ENCODE measurements at places on chromosomes 3 and 15. TPM values are rescaled to one million over a fixed set of nuclear protein-coding genes. Genes with fewer than 3 reads are reported as not detected.

DNA sequence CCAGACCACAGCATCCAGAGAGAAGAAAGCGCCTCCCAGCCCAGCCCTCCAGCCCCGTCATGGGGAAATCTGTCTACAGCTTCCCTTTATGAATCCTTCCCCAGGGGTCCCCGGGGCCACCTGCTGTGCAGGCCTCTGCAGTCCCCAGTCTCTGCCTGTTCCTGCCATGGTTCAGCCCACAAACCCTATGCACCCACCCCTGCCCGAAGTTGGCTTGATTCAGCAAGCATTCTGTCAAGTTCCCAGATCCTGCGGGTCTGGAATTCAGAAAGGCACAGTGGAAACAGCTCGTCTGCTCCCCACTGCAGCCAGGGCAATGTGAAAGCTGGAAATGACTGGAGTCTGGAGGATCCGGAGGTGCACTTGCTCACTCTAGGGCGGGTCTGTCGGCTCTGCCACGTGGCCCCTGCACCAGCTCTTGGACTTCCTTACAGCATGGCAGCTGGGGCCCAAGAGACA, 2.9 kb upstream of the OCA2 start:
- no peak for DNase-seq

DNA sequence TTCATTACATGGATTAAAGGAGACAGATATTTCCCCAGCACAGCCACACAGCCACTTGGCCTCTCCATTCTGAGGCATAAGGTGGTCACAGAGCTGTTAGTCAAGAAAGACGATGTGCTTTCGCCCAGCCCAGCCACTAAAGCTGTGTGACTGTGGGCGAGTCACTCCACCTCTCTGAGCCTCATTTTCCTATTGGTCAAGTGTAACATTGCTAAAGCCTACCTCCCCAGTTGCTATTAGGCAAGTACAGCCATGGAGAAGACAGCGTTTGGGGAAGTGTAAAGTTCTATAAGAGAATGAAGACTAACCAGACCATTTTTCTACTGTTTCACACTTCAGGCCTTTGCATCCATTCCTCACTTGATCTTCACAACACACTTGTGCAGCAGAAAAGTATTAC, 24.1 kb downstream of the TMEM40 start:
- DNase-seq: no peak

DNA sequence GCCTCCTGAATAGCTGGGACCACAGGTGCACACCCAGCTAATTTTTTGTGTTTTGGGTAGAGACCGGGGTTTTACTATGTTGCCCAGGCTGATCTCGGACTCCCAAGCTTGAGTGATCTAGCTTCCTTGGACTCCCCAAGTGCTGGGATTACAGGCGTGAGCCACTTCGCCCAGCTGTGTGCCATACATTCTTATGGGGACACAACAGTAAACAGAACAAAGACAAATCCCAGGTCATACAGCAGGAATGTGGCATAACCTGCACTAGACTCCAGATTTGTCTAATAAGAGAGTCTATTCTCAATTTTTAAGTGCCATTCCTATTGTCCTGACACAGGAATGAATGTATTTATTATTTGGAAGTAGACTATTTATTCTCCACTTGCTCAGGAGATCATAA, 17.6 kb downstream of the ARL6IP5 start:
- no peak for DNase-seq

DNA sequence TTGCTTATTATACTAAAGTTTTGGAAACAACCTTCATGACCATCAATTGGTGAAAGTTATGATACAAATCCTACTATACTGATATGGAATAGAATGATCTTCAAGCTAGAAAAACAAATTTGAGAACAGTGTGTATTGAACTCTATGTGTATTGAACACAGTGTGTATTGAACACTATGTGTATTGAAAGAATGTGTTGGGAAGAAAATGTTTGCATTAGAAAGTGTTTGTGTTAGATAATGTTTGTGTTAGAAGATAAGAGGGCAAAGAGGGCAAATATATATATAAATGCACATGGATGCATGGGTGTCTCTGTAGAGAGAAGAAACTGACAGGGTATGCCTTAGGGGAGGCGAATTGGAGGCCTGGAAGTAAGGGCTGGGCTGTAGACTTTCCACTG, 42.4 kb downstream of the PCCB start:
- DNase-seq: no peak

Gene LRRC49
- 70.9 TPM for total RNA-seq

DNA sequence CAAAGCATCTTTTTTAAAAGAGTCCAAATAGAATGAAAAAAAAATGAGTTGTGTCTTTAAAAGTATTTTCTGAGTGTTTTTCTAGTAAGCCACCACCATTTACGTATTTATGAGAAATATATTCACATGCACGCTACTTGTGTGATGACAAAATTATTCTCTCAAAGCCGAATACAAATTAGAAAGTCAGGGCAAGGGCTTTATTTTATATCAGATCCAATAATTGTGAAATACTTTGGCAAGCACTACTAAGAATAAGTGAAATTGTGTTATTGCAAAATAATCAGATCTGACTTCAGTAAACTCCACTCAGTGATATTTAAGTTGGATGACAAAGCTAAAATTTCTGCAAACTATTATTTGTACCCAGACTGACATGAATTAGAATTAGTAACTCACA, 589.3 kb upstream of the KCNMB2 start:
- no peak for DNase-seq

DNA sequence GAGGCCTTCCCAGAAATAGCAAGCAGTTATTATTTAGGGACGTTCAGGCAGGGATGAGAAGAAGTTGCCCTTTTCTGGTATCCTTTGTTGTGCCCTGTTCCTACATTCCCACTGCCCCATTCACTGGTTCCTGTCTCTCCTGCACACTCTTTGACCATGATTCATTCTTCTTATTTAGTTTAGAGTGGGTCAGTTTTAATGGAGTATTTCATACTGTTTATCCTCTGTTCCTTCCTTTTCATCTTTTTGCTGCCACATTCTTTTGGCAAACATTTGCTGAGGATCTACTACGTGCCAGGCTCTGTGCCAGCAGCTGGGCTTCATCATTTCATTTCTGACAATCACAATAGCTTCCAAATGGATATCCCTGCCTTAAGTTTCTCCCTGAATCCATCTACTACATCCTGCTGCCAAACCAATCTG, 11.8 kb upstream of the EID1 start:
- DNase-seq: no peak

- DNase-seq: no peak
Observed at GRCh38 chr15:88624971-88625490, 3.9 kb downstream of the AEN start.

Gene NUTM1
- not detected for total RNA-seq

Gene PRRT3
- 0.57 TPM for total RNA-seq

DNA sequence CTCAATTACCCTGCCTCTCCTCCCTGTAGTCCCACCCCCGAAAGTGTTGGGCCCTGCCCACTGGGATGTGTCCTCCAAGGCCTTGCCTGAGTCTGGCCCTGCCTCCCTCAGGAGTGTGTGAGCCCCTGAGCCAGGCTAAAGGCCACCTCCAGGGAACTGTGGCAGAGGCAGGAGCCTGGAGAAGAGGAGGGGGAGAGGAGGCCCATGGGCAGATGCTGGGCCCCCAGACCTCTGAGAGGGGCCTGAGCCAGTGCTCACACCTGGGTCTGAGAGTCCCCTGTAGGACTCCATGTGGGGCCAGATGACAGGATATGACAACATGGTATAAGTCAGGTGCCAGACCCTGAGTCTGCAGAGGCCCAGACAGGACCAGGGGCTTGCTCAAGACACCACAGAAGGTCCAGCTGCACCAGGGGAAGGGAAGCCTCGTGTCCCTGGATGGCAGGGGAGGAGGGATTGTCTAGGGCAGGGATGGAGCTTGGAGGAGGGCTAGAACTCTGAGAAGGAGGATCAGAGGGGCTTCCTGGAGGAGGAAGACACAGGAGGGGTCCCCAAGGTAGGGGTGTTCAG, 217.9 kb downstream of the TBC1D2B start:
- DNase-seq: no peak

DNA sequence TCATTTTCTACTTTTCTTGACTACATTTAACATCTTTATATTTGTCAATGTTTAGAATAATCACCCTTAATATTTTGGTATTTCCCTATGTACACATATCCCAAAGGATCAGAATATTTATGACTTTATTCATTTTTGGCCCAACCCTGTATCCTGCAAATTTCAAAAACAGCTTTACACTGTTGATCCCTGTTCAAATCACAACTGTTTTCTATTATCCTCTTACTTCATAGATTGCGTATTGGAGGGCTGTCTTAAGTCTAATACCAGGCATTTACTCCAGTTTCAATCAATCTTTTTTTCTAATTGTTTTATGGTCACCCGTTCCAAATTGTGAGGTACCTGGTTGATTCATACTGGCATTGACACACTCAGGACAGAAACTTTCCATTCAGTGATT, 107.9 kb downstream of the RPL22L1 start:
- DNase-seq: no peak

DNA sequence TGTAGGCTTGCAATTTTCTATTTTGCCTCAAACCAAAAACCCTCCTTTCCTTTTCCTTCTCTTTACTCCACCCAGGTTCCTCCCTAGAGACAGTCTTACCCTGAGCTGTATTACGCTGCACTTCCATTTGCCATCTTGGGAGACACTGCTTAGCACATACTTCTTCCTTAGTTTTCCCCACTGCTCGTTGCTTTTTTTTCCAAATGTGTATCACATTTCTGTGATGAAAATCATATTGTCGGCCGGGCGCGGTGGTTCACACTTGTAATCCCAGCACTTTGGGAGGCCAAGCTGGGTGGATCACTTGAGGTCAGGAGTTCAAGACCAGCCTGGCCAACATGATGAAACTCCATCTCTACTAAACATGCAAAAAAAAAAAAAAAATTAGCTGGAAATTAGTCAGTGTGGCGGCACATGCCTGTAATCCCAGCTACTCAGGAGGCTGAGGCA, 29.5 kb downstream of the POPDC2 start:
- no peak for DNase-seq

DNA sequence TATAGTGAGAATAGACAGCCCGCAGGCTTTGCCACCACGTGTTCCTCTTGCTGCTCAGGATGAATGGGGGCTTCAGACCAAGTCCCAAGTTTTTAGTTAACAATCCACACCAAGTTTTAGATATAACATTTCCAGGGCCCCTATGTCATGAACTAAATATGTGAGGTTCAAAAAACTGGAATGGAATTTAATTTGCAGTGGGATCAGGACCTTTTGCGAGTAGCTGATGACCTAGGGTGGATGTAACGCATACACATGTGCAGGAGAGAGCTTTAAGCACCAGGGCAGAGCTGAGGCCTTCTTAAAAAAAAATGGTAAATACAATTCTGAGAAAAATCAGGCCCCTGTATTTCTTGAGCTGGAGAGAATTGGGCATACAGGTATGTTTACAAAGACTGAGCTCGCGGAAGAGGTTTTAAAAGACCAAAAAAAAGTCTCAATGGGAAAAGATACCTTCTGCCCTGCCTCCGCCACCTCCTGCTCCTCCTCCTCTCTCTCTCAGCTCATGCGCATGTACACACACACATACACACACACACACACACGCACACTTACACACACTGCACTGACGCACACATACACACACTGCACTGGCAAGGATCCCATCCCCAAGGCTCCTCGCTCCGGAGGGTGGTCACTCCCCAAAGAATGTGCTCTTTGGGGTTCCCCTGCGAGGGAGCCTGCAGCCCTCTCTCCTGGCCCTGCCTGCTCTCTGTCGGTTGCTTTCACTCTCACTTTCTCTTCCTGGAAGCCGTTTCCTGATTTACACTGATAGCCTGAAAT, 48.2 kb upstream of the IGF1R start:
- no peak for DNase-seq

DNA sequence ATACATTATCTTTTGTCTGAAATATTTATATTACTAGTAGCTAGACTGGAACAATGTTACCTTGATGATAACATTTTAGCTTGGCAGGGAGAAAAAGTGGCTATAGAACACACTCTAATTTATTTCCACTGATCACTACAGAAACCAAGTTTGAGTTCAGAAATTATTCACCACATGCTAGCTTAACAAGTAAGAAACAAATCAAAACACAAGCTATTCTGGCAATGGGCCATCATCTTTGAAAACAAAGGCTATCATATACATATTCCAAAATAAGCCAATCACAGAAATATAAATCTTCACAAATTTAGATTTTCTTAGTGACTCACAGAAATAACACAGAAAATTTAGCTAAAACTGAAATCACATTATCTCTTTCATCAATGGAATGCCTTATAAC, 17.1 kb downstream of the AQR start:
- no peak for DNase-seq

DNA sequence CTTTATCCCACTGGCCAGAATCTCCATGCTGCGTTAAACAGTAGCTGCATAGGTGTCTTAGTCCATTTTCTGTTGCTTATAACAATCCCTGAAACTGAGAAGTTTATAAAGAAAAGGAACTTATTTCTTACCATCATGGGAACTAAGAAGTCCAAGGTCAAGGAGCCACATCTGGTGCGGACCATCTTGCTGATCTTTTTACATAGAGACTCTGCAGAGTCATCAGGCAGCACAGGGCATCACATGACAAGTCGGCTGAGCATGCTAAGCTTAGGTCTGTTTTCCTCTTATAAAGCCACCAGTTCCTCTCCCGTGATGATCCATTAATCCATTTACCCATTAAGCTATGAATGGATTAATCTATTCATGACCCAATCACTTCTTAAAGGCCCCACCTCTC, 22.4 kb upstream of the FAM174B start:
- no peak for DNase-seq

Gene ARHGEF3
- 19.0 TPM for total RNA-seq

GRCh38 chr15:95742836-95743235, 587.7 kb upstream of the NR2F2 start:
- no peak for DNase-seq

Gene MED12L
- total RNA-seq: 0.49 TPM

Gene CHRM5
- not detected for total RNA-seq

DNA sequence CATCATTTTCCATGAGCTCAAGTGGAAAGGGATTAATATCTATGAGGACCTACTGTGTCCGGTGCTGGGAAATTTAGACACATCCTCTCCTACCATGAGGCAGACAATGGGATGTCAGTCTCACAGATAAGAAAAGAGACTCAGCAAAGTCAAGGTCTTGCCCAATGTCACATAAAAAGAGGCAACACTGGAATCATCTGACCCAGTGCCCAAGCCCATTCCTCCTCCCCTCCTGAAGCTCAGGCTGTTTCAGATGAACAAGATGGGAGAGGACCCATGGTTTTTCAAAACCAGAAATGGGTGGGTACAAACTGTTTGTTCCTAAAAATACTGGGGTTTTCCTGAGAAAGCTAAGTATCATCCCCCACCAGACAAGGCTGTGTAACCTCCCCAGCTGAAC, 22.2 kb downstream of the POC1A start:
- no peak for DNase-seq

Gene TEX9
- total RNA-seq: 0.46 TPM

GRCh38 chr3:187684880-187685279, 14.7 kb upstream of the SST start:
- DNase-seq: no peak

Gene FURIN
- 51.2 TPM for total RNA-seq

DNA sequence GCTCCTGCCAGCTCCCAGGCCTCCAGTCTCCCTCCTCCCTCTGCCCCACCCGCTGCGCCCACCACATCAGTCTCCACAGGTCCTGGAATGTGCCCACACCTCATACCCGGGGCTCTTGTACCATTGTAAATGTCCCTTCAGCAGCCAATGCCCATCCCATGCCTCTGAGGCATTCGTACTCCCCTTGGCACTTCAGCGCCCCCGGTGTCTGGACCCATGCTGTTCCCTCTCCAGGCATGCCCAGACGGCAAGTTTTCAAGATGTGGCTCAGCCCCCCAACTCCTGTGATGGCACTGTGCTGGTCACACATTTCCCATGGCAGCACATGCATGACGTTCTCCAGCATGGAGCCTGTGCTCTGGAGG, 13.3 kb downstream of the PLXND1 start:
- DNase-seq: no peak

Data from Right ventricle myocardium inferior (tissue), 1 donor.